ENCODE measurements at places on chromosomes 6 and 20. TPM values are rescaled to one million over a fixed set of nuclear protein-coding genes. Genes with fewer than 3 reads are reported as not detected.

FAM217A gene
- not detected for total RNA-seq

ZNF451 gene
- total RNA-seq, result 142 TPM

TRAPPC3L gene
- 3.5 TPM for total RNA-seq

HLA-DOA gene
- 2.6 TPM for total RNA-seq

PCMT1 gene
- 32.9 TPM for total RNA-seq

PDE7B gene
- total RNA-seq, result 0.18 TPM

PROKR2 gene
- not detected for total RNA-seq

GRCh38 chr6:170022827-170023619, 267.9 kb downstream of the DLL1 start:
- no peak overlapping the region for H3K27ac ChIP-seq
- peaks cover 29% of the 10 kb centered on the region for H3K27me3 ChIP-seq
- no peak for DNase-seq
- H3K4me1 ChIP-seq, result no peaks in the 10 kb centered on the region
- no peak overlapping the region for H3K4me3 ChIP-seq

DNA sequence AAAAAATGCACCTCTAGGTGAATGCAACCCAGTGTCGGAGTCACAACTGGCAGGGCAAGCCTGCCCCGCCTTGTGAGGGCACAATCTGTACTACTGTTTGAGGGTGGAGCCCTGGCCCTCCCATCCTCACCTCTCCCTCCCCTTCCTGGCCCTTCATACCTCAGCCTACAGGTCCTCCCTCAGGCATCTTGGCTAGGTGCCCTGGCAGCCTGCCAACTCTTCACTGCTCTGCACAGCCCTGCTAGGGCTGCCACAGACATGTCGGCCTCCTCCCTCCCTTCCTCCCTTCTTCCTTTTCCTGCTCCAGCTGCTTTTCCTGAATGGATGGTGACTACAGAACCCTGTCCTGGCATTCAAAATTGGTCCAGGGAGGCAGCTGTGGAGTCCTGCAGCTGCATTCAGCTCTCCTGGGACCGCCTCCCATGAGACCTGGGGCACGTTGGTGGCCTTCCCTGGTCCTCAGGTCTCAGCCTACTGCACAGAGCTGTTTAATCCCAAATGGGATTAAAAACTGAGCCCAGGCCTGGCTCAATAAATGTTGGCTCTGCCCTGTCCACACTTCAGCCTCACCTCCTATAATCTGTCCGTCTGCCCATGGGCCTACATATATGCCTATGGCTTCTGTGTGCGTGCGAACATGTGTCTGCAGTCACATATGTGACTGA, 52.7 kb downstream of the CDH22 start:
- H3K27me3 ChIP-seq, result peaks cover 55% of the 10 kb centered on the region
- H3K4me1 ChIP-seq, result peaks cover 10% of the 10 kb centered on the region
- no peak for DNase-seq
- no peak overlapping the region for H3K27ac ChIP-seq

GRCh38 chr6:14077193-14077867, 40.2 kb upstream of the CD83 start:
- no peak overlapping the region for H3K4me3 ChIP-seq
- H3K27ac ChIP-seq, result no peak overlapping the region
- DNase-seq, result no peak

DNA sequence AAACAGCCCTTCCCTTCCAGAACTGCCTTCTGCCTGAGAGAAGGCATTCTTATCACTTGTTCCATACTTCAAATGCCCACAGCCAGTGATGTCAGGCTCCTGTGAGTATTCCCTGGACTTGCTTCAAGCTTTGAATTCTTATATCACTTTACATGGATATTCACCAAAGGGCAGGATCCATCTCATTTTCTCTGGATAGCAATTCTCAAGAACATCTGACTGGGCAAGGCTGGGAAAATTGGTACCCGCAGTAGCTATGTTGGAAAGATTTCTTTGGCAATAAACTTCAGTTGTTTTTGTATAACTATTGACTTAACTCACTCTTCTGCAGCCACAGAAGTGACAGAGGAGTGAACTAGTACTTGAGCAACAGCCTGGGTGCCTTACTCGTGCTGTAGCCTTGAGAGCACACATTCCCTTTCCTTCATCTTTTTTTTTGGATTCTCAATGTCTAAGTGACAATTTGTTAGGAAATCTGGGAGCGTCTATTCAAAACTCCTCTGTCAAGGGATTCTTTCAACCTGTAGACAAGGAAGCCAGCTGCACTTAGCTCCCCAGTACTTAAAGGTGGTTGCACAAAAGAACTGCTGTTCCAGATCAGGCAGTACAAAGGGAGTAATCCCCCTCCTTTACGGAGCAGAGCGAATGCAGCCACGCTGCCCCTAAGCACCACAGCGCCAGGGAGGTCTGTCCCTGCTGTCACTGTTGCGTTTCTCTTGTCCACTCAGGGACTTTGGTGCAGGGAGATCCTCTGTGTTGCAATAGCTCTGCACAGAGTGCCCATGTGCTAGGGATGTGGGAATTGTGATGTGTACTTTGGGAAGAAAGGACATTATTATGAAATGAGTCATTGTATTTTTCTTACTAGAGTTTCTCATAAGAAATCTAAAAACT, 69.6 kb downstream of the JAG1 start:
- DNase-seq, result no peak
- no peaks in the 10 kb centered on the region for H3K4me1 ChIP-seq
- H3K4me3 ChIP-seq, result no peak overlapping the region
- no peak overlapping the region for H3K27ac ChIP-seq

DNA sequence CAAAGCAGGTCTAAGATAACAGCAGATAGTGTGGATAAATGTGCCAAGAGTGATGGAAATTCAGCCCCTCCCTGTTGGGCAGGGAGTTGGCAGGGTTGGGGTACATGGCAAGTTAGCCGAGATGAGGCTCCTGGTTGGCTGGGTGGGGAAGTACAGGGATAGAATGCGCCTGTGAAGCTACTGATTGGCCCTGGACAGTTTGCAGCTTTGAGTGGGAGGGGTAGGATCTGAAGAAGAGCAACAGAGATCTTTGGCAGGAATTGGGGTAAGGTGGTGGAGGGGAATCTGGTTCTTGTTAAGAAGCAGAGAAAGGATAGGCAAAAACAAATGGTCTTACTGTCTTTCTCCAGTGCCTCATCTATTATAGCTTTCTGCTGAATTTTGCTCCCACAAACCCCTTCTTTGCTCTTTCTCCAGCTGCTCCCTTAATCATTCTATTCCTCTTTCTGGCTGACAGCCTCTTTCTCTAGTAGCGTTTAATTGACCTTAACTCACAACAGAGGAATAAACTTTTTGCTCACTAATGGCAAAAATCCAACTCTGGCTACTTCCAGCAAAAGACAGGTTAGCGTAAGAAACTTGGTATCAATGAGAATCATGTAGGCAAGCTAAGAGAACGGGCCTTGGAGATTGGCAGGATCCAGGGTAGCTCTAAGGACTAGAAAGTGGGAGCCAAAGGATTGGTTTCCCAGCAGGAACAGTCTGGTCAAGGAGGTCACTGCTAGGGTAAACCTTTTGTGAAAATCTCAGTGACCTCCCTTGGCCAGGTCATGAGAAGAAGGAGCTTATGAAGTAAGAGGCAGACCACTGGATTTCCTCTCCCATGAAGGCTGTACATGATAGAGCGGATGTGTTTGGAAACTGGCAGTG, 86.3 kb upstream of the CARMIL1 start:
- H3K27ac ChIP-seq, result no peak overlapping the region
- peaks cover 55% of the 10 kb centered on the region for H3K27me3 ChIP-seq
- no peaks in the 10 kb centered on the region for H3K4me1 ChIP-seq
- no peak overlapping the region for H3K4me3 ChIP-seq
- no peaks in the 10 kb centered on the region for H3K36me3 ChIP-seq
- no peak for DNase-seq

DNA sequence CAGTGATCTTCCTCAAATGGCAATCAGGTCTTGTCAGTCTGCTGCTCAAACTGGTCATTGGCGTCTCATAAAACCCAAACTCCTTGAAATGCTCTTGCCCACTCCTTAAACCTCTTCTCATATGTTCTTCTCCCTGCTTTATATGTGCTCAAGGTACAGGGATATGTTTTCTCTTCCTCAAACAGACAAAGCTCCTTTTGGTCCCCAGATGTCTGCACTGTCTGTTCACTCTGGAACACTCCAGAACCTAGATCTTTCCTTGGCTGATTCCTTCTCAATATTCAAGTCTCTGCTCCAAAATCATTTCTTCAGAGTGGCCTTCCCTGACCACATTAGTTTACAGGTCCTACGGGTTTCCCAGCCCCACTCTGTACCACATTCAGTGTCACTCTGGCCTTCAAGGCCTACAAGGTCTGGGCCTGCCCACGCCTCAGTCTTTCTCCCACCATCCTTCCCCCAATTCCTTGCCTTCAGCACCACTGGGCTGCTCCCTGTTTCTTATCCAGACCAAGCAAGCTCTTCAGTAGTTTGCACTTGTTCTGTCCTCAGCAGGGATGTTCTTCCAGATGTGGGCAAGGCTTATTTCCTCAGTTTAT, 9.0 kb downstream of the THEMIS start:
- peaks cover 4% of the 10 kb centered on the region for H3K36me3 ChIP-seq
- peak overlapping the region; percentile 2 for H3K27ac ChIP-seq
- no peak for DNase-seq
- no peaks in the 10 kb centered on the region for H3K27me3 ChIP-seq
- peak overlapping the region; percentile 2 for H3K4me3 ChIP-seq

DNA sequence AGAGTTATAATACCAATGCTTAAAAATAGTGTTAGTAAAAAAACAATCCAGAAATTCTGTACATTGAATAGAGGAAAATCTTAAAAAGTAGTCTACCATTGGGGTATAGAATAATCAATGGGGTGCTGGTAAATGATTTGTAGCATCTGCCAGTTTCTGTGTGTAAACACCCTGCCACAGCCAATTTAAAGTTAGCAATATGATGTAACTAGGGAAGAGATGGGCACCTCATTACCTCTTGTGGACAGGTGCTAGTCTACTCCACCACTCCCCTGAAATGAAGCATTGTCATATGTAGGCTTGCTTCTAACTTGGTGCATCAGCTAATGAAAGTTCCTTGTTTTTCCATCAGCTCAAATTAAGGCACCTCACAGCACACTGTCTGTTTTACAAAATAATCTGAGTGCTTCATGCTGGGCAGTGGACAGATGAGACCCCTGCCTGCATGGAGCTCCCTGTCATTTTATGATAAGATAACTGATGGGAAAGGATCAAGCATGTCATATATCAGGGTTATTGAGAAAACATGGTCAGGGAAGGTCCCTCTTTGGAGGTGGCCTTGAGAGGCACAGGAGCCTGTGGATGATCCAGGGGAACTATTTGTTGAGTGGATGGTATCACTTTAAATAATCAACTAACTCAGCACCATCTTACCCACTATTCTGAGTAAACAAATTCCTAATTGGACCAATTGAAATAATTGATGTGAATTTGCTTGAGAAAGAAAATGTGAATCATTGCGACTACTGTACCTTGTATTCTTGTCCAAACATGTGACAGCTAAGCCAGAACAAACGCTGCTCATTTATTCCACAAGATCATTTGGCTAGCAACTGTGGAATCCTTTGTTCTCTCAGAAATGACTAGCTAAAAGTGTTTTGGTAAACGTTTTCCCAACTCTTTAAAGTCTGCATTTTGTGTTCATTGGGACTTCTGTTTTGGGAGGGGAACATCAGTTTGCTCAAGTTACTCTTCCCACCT, 45.9 kb upstream of the CSE1L start:
- no peaks in the 10 kb centered on the region for H3K27me3 ChIP-seq
- H3K36me3 ChIP-seq, result peaks cover 11% of the 10 kb centered on the region
- no peak overlapping the region for H3K4me3 ChIP-seq
- H3K4me1 ChIP-seq, result no peaks in the 10 kb centered on the region
- DNase-seq, result no peak

GRCh38 chr6:167537816-167538215, 212.9 kb downstream of the TTLL2 start:
- peaks cover 2% of the 10 kb centered on the region for H3K36me3 ChIP-seq
- peaks cover 21% of the 10 kb centered on the region for H3K27me3 ChIP-seq
- H3K4me1 ChIP-seq, result no peaks in the 10 kb centered on the region
- DNase-seq, result no peak
- H3K4me3 ChIP-seq, result no peak overlapping the region
- no peak overlapping the region for H3K27ac ChIP-seq

Data from T-helper 17 cell (primary cell).